GM19239 (cell line): ENCODE measurements at places on chromosomes 4 and X.

- DNase-seq = no peak
Observed at GRCh38 chrX:132677233-132677716, 188.4 kb upstream of the MBNL3 start.

- no peak for DNase-seq
Observed at GRCh38 chrX:37662181-37662580, 23.4 kb upstream of the XK start.

- no peak for DNase-seq
Observed at GRCh38 chr4:41507291-41507947, 30.5 kb upstream of the LIMCH1 start.

- no peak for DNase-seq
Observed at GRCh38 chr4:153538487-153539357, 72.6 kb downstream of the TMEM131L start.

- no peak for DNase-seq
Observed at GRCh38 chr4:31793907-31794306, 1073.7 kb downstream of the PCDH7 start.

- peak; percentile 1 for DNase-seq
Observed at GRCh38 chr4:174764105-174764729, 64.8 kb downstream of the GLRA3 start.

DNA sequence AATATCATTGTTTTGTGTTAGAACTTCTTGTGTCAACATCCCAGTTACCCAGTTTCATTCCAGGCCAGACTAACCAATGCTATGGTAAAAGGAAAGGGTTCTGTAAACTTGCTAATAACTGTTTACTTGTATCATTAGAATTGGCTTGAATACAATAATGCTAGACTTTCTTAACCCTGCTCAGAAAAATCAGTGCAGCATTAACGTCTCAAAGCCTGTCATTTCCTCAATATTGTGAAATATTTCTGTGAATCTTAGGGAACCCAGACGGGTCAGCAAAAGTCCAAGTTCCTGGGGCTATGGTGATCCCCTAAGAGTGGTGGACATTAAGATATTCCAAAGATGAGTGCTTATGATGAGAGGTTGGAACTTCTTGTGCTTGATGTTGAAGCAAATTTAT, 541.2 kb upstream of the MAGEB18 start:
- no peak for DNase-seq

DNA sequence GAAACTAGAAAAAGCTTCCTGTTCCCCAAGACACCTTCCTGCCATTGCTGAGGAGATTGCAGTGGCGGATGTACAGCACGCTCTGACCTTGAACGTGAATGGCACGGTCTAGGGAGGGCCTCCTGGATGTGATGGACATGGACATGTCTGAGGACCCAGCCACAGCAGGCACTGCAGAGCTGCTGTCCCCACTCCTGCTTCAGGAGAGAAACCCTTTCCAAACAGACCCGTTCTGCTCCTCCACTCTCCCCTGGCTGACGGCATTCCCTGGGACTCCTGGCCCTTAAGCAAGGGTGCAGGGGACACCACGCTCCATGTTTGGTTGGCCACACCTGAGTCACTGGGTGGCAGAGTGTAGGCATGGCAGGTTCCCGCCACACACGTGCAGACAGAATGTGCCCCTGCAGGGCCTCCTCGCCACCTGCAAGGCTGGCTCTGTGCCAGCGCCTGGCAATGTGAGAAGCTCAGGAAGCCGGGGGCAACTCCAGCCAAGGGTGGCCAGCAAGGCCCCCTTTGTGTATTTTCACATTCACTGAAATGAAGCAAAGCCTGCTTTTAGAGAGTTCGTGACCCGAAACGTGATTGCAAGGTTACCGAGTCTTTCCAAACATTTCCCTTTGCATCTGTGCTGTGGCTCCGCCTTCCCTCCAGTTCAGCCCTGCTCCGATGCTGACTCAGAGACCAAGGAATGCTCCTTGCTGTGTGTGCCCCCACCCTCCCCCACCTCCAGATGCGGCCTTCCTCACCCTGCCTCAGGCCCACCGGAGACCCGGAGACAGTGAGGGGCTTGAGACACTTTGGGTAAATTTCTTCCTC, 46.1 kb downstream of the HTRA3 start:
- no peak for DNase-seq

DNA sequence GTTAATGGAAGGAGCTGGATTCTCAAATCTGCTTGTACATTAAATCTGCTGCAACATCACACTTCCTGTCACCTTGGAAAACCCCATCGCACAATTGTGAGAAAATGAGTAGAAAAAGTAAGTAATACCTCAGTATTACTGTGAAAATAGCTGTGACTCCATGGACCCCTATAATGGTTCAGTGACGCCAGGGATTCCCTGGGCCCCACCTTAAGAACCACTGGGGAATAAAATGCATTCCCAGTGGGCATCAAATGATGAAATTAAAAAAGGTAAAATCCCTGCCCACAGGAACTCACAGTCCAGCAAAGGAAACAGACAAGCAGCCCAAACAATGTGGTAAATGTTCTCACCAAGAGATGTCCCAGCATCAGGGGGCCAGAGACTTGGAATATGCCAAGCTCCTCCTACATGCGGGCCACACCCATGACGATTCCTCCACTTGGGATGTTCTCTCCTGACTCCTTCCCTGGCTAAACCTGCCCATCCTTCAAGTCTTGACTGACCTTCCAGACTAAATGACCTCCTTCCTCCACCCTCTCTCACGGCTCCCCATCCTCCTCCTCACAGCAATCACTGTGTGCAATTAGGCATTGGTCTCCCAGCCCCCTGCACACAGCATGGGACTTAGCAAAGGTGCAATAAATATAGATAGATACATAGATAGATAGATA, 2.6 kb downstream of the EVC2 start:
- DNase-seq = no peak

GRCh38 chr4:155854582-155855226, 11.4 kb downstream of the ASIC5 start:
- DNase-seq = no peak

DNA sequence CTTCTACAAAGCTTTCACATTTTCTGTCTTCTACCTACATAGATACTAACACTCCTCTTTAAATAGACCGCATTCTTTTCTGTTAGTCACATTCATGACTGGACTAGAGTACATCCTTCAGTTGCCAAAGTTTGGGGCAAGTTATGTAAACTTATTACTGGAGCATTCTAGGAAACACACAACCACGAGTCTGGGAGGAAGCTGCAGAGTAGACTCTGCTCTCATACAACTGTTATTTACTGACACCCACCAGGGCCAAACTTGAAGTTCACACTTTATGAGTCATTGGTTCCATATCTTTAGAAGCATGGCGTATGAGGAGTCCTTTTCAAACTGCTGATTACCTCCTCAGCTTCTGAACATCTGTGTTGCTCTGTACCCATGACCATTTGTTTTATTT, 87.0 kb downstream of the RNF150 start:
- DNase-seq = no peak

DNA sequence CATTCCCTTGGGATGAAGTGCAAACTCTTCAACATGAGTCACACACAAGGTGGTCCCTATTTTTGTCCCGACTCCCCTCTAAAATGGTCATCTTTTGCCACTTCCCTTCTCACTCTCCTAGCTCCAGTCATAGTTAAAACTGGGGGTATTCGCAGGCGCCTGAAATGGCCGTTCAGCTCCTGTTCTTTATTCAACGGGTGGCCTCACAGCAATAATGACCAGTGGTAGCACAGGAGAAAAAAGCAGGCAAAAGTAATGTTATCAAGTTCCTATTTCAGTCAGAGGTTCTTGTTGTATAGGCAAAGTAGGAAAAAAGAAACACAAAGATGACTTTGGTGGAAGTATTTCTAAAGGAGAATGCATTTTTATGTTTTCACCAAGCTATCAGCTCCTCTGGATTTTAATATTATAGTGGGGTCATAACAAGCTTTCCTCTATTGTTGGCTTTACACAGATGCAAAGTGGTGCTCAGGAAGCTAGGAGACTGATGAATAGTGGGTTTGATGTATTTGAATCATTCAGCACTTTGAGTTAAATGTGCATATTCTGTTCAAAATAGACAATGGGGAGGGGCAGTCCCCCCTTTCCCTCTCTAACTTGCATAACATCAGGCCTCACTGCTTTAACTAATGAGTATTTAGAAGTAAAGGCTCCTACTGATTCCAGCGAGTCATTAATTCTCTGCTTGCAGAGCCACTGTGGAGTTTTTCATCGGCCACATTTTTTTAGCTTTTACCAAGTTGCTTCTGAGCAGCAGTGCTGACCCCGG, 171.2 kb upstream of the NDP start:
- DNase-seq = no peak

GRCh38 chr4:52606726-52607125, 52.4 kb downstream of the USP46 start:
- no peak for DNase-seq

DNA sequence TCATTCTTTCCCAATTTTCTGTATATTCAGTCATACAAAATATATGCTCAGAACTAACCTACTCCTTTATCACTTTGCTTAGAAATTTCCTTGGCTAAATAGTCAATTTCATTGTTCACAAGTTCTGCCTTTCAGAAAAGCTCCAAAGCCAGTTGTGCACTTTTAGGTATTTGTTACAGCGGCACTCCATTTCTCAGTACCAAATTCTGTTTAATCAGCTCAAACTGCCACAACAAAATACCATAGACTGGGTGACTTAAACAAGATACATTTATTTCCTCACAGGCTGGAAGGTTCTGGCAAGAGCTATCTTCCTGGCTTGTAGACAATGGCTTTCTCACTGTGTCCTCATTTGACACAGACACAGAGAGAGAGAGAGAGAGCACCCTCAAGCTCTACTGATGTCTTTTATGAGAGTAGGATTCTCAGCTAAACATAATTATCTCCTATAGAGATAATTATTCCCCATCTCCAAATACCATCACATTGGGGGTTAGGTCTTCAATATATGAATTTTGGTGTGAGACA, 188.8 kb upstream of the FSTL5 start:
- DNase-seq = no peak

GRCh38 chr4:143362349-143363046, 25.8 kb downstream of the GAB1 start:
- no peak for DNase-seq

GRCh38 chrX:33298622-33299021, 87.3 kb upstream of the DMD start:
- DNase-seq = no peak

DNA sequence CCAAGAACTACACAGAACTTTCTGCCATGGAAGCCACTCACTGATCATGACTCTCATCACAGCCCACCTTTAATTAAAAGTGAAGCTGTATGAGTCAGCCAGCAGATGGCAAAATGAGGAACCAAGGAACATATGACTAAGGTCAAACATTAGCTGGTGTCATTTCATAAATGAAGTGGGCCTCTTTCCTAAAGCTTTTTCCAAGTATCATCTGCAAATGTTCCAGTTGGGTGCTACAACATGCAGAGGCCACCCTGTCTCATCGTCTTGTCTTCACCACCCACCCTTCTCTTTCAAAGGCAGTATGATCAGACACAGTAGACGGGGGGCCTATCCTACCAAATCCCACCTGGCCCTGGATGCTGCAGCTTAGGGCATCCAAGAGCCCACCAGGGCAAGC, 9.2 kb upstream of the EOLA1 start:
- no peak for DNase-seq

- DNase-seq = no peak
Observed at GRCh38 chr4:108830509-108831244, 67.8 kb upstream of the ETNPPL start.

GRCh38 chr4:73725985-73726384, 14.4 kb upstream of the CXCL8 start:
- no peak for DNase-seq

- DNase-seq = no peak
Observed at GRCh38 chrX:119502727-119503483, 34.7 kb downstream of the SLC25A5 start.

DNA sequence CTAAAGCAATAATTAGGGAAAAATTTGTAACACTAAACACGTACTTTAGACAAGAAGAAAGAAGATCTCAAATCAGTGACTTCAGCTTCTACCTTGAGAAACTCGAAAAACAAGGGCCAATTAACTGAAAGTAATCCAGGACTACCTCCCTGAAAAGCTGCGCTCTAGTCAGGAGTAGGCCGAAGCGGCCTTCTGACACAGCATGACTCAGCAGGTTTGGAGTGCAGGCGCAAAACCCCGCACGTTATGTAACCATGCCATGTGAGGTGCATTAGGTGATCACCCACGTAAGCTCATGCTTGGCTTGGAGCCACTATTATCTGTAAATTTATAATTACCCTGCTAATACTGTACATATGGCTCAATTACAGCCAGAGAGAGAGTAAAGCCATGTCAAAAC, 52.8 kb upstream of the CCDC149 start:
- DNase-seq = no peak

GRCh38 chr4:24582235-24582832, 2.0 kb downstream of the DHX15 start:
- no peak for DNase-seq

DNA sequence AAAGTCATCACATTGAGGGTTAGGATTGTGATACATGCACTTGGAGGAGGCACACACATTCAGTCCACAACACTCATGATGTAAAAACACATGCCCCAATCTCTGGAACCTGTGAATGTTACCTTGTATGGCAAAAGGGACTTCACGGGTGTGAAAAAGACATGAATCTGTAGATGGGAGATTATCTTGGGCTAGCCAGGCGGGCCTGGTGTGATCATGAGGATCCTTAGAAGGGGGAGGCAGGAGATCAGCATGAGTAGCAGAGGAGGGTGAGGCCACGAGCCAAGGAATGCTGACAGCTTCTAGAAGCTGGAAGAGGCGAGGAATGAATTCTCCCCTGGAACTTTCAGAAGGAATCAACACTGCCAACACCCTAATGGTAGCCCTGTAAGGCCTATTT, 77.5 kb upstream of the ENPP6 start:
- no peak for DNase-seq

GRCh38 chrX:9610771-9611392, 146.0 kb downstream of the TBL1X start:
- DNase-seq = no peak

DNA sequence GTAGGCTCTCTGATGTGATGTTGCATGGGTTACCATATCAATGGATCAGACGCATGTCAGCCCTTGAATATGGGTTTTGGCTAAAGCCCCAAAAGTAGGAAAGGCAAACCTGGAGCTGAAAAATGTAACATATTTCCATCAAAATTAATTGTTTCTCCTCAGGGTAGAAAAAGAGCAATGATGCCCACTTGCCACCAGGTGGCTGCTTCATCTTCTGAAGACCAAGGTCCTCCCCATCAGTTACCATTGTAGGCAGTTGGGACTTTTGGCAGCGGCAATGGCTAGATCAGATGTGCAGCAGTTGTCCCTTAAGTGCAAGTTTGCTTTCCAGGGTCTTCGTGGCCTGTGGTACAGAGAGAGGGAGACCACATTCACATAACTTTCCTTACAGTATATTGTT, 118.2 kb downstream of the NAF1 start:
- DNase-seq = no peak

GRCh38 chr4:121654738-121655137, 42.0 kb downstream of the ANXA5 start:
- peak; percentile 5 for DNase-seq
